ENCODE measurements at places on chromosomes 12 and 14.

GRCh38 chr12:52251367-52252051, 18.5 kb downstream of the KRT7 start:
- DNase-seq, result no peak

DNA sequence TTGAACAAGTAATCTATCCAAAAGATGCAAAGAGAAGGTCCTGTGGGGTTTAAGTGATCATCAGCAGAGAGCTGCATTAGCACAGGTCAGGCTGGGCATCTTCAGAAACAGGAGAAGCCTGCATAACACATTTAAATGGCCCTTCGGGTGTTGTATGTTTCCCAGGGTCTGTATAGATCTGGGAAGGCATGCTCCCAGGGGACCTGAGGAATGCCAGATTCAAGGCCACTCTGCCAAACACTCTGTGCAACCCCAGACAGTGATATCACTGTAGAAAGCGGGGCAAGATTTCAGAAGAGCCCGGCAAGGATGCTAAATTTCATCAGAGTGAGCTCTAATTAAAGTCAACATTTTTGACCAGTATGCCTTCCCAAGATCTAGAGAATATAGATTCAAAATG, 92.9 kb downstream of the ARMH4 start:
- no peak for DNase-seq

GRCh38 chr14:31265701-31266398, 58.3 kb upstream of the HECTD1 start:
- DNase-seq, result no peak

DNA sequence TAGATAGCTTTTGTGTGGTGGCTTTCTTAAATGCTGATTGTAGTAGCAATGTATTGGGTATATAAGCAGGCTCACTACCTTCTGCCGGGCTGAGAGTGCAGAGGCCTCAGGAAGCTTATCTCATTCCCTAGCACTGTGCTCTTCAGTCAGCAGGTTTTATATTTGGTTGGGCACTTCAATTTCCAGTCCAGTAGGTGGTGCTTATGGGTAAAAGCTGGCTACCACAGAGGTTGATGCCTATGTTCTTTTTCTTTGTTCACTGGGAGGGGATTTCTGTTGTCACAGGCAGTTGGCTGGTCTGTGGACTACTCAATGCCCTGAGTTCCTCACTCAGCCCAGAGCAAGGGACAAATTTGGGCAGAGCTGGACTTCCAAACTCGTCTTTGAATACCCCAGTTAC, 43.0 kb upstream of the GLIPR1 start:
- no peak for DNase-seq

DNA sequence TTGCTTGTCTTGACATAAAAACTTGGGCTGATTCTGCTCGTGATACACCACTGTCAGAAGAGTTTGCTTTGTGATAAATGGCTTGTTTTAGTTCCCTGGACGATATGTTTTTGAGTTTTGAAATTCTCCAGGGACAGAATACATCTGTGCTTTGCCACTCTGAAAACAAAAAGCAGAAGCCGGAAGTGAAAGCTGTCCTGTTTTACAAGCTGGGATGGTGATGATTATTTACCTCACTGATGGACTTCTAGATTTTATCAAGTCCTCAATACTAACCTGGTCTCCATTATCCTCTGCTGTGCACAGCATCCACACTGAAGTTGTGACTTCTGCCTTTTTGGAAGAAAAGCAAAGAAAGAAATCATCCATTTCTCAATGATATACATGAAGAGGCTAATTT, 251.6 kb downstream of the TRHDE start:
- peak; percentile 31 for DNase-seq

DNA sequence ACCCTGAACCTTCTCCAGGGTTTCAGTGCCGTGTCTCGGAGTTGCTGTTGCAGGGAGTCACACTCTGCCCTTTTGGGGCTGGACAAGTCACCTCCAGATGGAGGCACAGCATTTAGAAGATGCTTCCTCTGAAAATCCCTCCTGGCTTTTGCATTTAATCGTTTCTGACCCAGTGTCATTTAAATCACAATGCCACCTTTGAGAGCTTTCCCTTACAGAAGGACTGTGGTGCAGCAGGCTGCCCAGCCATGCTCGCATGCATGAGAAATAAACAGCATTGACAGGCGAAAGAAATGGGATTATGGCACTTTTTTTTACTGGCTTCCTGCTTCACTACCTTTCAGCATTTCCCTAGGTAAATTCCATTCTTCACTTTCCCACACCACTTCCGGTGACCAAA, 113.4 kb upstream of the DYRK2 start:
- DNase-seq, result no peak

- DNase-seq, result no peak
Observed at GRCh38 chr14:66045572-66046021, 440.6 kb upstream of the CCDC196 start.

DNA sequence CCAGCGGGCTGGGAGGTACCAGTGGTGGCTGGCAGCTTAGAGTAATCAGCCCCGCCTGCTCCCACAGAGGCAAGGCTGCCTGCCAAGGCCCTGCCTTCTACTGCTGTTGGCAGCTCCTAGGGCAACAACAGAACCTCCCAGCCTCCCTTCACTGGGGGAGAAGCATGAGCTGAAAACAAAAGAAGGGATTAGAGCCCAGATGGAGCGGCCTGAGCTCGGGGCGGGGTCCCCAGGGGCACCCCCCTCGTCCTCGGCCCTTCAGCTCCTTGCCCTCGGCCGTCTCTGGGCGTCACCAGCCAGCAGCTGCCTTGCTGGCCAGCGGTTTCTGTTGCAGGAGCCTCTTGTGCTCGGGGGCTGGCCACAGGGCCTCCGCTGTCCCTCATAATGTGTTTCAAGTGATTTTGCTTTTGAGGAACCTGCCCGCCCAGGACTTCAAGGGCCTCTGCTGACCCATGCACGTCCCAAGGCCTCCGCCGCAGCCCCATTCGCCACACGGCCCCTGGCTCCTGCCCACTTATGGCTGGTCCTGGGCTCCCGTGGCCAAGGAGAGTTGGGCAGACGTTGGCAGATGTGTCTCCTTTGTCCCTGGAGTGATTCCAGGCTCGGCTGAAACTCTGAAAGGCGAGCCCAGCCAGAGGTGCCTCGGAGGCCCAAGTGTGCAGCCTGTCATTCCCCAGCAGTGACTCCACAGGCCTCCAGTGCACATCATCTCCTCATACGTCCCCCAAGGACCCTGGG, 49.7 kb downstream of the PSMA6 start:
- peak; percentile 88 for DNase-seq

DNA sequence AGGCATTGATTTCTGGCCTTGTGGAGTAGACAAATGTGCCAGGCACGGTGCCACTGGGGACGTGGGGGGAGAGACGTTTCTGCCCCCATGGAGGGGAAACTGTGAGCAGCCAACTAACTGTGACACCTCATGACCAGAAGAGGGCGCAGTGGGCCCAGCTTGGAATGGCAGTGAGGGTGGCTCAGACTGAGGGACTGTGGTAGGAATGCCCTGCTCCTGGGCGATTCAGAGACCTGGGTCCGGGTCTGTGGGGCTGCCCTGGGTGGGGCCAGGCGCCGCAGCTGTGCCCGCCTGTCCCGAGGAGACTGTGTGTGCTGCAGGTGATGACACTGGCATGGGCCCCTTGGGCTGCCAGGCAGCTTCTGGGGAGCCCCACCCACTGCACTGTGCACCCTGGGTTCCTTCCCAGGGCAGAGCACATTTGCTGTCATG, 60.6 kb downstream of the SLC25A47 start:
- DNase-seq, result peak; percentile 80

GRCh38 chr12:96015672-96016071, 19.5 kb upstream of the HAL start:
- peak; percentile 33 for DNase-seq

DNA sequence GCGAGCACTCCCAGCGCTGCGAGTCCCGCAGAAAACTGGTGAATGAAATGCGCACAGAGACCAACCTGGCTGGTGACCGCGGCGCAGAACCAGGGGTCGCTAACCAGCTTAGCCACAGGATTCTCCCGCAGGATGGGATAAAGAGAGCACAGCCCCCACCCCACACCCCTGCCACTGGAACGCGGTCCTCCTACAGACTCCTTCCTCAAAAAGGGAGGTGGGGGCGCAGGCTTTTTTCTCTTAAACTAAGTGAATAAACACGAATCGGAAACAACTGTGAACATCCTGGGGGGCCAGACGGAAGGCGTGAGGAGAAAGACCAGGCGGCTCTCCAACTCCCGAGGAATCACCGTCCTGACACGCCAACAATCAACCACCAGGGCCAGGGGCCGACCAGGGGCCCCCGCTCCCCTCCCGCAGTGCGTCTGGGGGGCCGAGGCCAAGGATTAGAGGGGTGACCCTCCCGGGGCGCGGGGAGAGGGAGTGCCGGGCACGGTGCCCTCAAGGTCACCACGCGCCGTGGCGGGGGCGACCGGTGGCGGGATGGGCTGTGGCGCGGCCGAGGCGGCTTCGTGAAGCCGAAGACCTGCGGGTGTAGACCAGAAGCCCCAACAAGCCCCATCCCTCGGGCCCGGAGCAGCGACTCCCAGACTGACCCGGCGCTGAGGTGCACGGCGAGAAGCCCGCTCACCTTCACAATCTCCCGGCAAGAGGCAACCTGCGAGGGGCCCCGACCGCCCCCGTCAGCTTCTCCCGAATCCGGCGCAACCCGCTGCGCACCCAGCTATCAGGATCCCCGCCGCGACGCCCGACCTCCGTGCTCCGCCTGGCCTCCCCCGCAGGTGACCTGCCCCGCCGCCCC, 704 bp downstream of the ATP2B1 start:
- DNase-seq, result peak; percentile 24

GRCh38 chr12:7118881-7119280, 9.8 kb downstream of the RBP5 start:
- DNase-seq, result no peak

GRCh38 chr12:10234562-10234961, 21.9 kb downstream of the GABARAPL1 start:
- DNase-seq, result no peak

GRCh38 chr14:99597911-99598600, 6.0 kb downstream of the CCDC85C start:
- no peak for DNase-seq

- no peak for DNase-seq
Observed at GRCh38 chr12:118249547-118249946, 113.6 kb downstream of the PEBP1 start.

- no peak for DNase-seq
Observed at GRCh38 chr12:106229036-106229591, 18.7 kb downstream of the CKAP4 start.

DNA sequence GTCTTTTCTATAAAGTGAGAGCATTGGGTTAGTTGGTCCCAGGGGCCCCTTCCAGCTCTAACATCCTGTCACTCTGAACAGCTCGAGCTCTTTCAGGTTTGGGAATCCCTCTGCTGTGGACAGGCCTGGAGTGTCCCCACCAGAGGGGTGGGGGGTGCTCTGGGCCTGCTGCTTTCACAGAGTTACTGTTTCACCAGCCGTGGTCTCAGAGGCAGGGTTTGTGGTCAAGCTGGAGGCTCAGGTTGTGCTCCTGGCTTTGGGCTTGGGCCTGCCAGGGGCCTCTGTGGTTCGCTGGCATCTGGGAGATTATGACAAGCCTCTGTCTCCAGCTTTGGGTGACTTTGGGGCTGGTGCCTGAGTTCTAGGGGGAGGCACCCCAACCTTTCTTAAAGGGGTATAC, 59.6 kb downstream of the FBXL14 start:
- no peak for DNase-seq

DNA sequence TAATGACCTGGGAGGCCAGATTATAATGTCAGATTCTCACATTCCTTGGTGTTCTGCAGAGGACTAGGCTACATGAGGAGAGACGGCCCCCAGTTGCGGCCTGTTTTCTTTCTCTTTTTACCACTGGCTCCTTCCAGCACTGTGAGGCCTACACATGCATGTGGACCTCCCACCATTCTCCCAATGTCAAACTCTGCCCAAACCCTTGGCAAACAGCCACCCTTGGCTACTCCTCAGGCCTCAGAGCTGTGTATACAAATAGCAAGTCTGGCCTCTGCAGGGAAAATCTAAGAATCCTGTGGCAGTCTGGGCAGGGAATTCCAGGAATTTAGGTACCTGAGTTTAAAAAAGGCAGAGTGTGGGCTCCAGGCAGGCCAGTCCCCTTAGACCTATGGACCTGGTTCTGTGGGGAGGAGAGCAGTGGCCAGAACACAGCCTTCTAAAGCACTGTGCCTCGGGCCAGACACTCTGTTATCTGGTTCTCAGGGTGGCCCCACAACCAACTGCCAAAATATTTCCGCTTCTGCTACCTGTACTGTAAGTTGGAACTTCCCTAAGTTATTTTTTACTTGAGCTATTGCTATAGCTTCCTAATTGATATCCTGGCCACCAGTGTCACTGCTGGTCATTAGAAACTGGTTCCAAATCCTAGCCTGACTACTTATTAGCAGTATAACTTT, 19.9 kb upstream of the NEDD1 start:
- no peak for DNase-seq

GRCh38 chr14:55160989-55161388, 30.4 kb downstream of the DLGAP5 start:
- peak; percentile 56 for DNase-seq

DNA sequence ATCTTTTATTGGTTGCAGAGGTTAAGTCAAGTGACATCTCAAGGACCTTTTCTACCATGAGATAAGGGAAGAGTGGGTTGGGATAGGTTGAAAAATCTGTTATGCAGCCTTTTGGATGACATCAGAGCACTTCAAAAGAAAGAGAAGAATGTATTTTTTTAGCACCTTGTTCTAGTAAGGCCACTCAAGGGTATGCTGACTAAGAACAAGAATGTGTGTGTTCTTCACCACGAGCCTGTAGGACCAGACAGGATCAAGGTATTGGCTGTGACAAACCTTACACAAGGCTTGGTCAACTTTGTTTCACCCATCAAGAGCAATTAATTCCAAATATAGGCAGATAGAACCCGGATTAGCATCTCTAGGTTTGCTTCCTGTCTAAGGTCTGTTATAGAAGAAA, 142.5 kb downstream of the SAMD4A start:
- no peak for DNase-seq
